Esophagus mucosa (tissue), 1 donor: ENCODE measurements at places on chromosomes 2 and 18.
A peak's percentile ranks its signal among the peaks of the same experiment; 100 is the strongest.

- ATAC-seq: no peak
These were observed 41.8 kb downstream of the RAPGEF4 start for GRCh38 chr2:172777431-172777830.

DNA sequence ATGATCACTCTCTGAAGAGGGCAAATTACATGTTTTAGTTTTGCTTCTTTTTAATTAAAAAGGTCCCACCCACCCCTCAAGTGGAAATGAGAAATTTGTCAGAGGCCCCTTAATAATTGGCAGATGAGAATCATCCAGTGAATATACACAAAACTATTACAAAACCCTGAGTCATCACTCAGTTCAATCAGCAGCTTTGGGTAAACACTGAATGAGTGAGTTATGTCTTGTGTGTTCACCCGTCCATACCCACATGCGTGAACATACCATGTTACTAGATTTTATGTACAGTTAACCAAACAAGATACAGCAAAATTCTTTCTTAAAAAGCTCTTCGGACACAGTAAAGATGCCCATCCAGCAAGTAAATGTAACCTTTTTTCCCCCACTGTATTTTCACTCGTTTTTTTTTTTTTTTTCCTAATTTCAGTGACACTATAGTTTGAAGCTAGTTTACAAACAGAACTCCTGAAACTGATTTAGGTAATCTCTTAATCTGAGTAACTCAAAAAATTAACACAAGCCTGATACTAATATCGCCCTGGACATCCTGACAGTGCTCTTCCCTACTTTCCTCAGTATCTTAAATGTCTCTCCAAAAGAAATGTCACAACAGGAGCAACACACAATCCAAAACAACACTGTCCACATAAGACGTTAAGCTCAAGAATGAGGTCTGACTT lies 1.4 kb downstream of the PSME4 start:
- peak; percentile 77 for ATAC-seq

- ATAC-seq: no peak
These were observed 243.2 kb downstream of the MYO3B start for GRCh38 chr2:170420961-170421687.

DNA sequence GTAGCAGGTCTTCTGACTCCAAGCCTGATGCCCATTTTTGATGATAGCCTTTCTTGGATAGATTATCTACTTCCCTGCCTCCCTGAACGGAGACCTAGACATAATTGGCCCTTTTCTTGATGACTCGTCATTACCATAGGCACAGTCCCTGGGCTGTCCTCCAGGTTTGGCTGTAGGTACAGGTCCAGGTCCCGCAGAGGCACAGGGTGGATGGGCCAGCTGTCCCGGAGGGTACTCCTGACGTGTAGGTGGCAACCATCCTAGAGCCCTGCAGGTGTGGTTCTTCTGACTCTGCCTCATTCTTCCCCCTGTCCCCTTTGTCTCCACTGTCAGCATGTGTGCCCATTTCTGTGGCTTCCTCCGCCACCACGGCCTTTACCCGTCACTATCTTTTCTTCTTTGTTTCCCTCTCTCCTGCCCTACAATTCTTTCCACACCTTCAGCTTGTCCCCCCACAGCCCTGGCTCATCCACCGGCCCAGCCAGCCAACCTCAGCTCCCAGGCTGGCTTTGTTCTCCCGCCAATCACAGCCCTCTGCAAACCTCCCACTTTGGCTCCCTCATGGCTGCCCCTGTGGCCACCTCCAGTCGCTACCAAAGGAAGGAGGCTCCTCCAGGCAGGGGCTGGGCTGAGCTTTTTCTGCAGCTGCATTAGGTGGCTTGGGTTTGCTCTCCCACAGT lies 102.8 kb downstream of the SMAD7 start:
- peak; percentile 5 for ATAC-seq

DNA sequence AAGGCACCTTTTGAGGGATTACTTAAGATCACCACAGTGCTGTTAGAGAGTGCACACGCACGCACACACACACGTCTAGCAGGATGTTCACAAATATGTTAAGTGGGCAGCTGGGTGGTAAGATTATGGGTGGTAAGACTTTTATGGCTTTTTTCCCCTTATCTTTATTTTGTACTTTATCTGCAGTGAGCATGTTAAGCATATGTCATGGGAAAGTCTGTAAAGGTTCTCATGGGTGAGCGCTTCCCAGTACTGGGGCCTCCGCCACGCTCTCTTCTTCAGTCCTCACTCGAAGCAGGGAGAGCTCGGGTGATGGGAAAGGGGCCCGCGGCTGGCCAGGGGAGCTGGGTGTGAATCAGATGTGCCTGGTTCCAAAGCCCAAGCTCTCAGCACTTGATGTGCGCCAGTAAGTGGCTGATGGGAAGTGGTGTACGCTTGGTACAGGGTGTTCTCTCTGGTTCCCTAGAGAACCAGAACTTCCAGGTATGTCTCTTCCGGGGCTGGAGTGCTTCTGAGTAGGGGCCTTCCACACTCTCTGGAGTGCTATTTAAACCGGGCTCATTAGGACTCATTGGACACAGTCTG lies 83.9 kb upstream of the YWHAQ start:
- ATAC-seq: no peak

- ATAC-seq: no peak
These were observed 172.6 kb downstream of the HAUS1 start for GRCh38 chr18:46276748-46277147.

- no peak for ATAC-seq
These were observed 5.7 kb downstream of the TM4SF20 start for GRCh38 chr2:227373389-227373788.
